ENCODE measurements at places on chromosomes 12 and 14. TPM values are rescaled to one million over a fixed set of nuclear protein-coding genes. Genes with fewer than 3 reads are reported as not detected.

The EXD2 gene
- polyA plus RNA-seq: 28.9 TPM

DNA sequence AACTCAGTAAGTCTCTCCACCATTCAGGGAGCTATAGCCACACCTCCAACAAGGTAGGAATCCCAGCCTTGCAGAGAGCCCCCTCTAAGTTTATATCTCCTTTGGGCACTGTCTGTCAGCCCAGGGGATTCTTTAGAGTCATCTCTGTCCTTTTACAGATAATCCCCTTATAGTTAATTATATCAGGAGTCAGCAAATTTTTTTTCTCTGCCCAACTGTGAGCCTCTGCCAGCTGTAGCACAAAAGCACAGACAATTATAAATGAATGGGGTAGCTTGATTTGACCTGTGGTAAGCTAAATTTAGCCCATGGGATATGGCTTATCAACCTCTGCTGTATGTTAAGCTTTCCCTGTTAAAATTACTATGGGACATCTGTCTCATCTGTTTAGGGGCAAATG lies 8.3 kb downstream of the CEP128 start:
- no peak for DNase-seq

The KCNK10 gene
- 0.24 TPM for polyA plus RNA-seq

The TAS2R30 gene
- 0.29 TPM for polyA plus RNA-seq

GRCh38 chr12:79764641-79765040 lies 73.9 kb upstream of the PAWR start:
- no peak for DNase-seq

DNA sequence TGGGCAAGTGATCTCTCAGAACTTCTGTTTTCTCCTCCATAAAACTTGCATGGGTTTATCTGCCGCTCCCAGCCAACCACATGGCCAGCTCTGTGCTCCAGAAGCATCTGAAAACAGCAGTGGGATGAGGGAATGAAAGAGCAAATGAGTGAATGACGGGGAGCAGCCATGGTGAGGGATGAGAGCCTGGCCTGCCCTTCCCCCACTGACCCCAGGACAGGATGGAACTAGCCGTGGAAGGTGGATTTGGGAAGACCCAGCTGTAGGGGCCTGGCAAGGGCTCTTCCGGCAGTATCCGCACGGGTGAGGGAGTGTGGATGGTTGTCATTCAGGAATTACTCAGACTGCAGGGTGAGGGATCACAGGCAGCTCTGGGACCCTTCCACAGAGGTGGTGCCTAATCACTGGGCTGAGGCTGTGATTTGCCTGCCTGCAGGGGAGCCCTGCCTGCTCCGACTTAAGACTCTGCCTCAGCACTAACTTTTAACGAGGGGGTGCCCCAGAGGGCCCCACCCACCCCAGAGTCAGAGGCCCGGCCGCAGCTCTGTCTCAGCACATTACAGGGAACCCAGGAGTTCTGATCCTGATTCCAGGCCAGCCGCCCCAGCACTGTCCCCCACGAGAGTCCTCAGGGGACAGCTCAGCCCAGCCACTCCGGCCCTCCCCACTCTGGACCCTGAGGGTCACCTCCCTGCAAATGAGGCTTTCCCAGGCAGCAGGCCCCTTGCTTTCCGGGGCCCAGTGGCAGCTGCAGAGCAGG lies 136.8 kb upstream of the C14orf180 start:
- no peak for DNase-seq

DNA sequence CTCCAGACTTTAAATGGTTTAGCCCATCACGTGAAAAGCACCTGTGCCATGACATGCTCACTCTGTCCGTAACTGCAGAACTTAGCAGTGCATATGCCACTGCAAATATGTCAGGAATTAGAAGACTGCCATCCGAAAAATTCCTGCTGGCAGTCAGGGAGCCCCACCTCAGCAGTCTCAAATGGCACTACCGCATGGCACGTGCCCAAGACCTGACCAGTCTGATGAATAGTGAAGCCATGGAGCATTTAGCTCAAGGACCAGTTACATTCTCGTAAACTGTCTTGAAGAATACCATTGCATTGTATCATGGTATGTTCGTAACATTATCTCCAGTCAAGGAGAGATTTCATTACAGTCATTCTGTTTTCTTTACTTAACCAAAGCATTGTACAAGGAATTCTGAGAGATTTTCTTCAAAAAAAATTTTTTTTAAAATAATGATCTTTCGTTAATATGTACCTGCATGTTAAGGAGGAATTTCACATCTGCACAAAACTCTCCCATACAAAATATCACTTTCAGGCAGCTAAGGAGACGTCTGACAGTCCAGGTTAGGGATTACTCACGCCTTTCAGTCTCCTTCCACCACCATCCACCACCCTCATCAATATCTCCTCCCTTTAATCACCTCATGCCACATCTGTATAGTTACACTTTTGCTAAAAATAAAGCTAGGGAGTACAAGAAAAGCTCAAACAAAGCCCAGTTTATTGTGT lies 138.5 kb downstream of the ANO2 start:
- DNase-seq: no peak

DNA sequence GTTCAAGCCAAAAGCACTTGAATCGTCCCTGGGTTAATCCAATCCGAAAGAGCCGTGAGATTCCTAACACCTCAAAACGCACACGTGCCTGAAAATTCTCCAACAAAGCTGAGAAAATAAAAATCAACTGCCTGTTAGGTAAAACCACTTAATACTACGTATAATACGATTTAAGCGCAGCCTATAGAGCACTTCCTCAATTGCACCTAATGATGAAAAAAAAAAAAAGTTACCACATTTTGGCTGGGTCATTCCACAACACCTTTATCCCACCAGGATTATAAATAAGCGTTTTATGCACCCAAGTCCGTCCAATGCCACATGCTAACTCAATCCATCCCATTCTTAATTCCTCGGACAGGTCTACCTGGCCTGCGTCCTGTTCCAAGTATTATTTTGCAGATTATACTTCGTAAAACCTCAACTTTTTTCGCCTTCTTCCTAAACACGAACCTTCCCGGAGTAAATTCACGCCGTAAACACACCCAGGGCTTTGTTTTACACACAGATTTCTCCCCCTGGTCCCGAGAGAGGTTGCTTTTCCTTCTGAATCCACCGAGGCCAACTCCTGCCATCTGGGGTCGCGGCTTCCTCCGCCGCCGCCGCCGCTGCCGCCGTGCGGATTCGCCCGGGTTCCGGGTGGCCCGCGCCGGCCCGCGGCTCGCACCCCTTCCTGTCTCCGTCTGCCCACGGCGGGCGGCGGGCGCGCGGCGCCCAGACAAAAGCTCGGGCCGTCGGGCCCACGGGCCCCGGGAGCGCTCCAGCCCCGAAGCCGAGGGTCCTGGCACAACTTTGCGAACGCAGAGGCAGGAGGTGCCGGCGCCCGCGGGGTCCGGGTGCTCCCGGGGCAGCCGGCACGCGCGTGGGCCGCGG lies 66.2 kb downstream of the RNF34 start:
- no peak for DNase-seq

DNA sequence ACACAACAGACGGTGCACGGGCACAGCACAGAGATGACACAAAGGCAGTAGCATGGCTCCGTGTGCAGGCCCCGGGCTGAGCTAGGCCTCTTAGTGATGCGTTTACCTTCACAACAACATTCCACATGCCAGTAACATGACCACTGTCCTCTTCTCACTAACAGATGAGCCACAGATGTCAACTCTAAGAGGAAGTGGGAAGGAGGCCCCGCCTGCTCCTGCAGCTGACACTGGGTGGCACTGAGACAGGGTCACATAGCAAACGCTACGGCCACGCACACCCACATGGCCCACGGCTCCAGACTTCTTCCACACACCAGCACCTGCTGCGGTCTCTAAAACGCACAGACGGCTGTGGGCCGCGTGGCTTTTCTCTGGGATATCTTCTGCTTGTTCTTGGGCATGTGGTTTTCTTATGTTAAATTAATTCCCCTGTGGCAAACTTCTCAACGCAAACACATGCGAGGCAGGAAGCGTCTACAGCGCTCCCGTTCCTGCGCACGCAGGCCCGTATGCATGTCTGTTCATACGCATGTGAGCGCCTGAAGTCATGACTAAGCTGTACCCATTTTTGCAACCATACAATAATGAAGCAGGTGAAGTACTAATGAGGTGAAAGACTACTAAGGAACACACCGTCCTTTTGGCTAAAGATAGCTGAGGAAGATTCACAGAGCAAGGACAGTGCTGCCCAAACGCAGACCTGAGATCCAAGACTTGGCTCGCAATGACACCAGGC lies 26.8 kb downstream of the AMN start:
- DNase-seq: no peak

DNA sequence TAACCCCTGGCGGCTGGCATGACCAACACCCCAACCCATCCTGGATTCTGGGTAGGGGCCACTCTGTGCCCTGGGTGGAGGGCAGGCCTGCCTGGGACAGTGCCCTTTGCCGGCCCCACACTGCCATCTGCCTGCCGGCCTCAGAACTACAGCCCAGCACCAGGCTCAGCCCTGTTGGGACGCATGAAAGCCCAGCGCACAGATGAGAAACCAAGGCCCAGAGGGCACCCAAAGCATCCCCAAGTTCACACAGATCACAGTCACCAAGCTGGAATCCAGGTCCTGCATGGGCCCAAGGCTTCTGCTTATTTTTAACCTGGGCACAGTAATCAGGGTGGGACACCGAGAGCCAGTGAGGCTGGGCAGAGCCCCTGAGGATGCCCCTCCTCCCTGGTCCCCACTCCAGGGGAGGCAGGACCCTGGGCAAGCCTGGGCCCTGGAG lies 26.2 kb downstream of the RFLNA start:
- no peak for DNase-seq

GRCh38 chr12:118287728-118288127 lies 85.0 kb downstream of the TAOK3 start:
- DNase-seq: no peak

GRCh38 chr14:64191756-64192155 lies 102.4 kb downstream of the ESR2 start:
- no peak for DNase-seq

The KRT83 gene
- polyA plus RNA-seq: not detected

The MLF2 gene
- 156 TPM for polyA plus RNA-seq

The LBHD2 gene
- polyA plus RNA-seq: not detected

DNA sequence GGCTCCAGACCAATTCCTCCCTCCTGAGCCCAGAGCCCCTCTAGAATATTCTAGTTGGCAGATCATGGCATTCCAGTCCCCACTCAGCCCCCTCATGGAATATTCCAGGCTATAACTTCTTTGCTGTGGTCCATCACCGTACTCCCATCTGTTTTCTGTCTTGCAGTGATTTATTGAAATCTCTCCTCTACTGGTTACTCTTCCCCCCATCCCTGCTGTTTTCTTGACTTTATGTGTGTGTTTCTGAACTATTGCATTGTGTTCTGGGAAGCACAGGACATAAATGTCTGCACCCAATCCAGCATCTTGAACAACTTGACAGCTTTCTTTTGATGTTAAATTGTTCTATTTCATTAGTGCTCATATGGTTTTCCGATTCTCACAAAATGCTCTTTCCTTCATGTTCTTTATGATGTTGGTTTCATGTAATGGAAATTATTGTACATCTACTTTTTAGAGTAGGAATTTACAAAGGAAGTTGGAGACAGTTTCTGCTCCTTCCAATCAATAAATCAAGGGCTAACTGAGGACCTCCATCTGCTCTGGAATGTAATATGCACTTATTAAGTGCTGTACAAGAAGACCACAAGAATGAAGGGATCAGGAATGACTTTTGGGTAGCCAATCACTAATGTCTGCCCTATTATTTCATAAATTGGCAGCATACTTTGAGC lies 26.3 kb downstream of the PDE6H start:
- DNase-seq: no peak

DNA sequence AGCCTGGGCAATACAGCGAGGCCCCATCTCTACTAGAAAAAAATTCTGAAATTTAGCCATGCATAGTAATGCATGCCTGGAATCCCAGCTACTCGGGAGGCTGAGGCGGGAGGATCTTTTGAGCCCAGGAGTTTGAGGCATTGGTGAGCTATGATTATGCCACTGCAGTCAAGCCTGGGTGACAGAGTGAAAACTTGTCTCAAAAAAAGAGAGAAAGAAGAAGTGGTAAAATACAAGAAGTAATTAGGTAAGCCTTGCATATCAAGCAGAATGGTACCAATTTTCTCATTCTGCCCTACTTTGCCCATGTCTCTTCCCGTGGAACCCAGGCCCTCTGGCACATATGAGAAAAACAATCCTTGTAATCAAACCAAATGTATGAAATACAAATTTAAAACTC lies 70.7 kb downstream of the SUSD6 start:
- DNase-seq: no peak

DNA sequence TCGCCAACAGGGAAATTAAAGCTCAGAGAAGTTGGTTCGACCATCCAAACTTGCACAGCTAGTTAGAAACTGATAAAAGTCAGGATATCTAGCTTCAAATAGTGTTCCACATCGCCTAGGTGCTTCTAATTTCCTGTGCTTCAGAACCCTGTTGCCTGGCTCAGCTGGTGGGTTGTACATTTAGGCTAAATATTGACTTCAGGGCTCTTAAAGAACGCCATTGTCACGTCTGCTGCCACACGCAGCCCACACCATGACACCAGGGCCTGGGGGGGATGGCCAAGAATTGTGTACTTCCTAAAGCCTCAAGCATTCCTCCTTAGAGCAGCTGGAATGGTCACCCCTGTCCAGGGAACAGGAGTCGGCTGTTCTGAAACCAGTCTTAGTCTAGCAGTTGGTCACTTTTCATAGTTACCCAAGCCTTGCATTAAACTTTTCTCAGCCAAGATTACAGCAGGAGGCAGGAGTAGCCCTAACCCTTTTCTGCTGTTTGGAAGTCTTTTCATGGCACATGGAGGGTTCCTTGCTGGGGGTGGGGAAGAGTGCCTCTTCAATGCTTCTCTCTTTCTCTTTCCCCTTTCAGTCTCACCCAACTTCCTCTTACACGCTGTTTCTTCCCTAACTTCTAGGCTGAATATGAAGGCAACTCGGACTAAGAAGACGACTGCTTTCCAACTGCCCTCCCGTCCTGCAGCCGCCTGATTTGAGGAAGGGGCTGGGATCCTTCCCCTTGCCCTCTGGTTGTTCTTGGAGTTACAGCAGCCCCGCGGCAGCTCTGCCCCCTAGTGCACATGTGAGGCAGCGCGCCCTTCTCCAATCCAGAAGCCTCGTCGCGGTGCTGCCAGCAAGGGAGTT lies 17.1 kb downstream of the FOS start:
- DNase-seq: peak; percentile 58

- DNase-seq: no peak
Measured at GRCh38 chr12:92533280-92533890, 169.4 kb upstream of the PLEKHG7 start.

GRCh38 chr12:123713823-123714585 lies 1.9 kb downstream of the ATP6V0A2 start:
- no peak for DNase-seq

GRCh38 chr12:50166799-50167048 lies 445 bp downstream of the CERS5 start:
- no peak for DNase-seq

The NEK9 gene
- polyA plus RNA-seq: 117 TPM

DNA sequence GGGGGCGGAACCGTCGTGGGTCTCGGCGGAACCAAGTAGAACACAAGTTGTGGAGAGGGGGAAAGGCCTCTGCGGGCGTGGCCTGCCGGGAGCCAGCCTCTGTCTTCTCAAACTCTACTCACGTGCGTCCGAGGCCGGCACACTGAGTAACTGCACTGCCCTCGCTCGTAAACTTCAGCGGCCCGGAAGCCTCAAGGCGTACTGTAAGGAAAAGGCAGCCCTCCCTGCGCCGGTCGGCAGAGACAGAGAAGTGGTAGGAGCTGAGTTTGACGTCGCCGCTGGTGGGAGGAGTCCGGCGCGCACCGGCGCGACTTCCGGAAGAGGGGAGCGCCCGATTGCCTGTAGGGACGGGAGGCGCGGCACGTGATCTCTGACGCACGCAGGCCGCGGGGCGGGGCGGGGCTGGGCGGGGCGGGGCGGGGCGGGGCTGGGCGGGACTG lies at the start of gene FBXO33:
Gene FBXO33 (minus strand): TSS at position 255 of the 440 bp plus-strand sequence. CDS start 271 bp downstream, outside the sequence.
- DNase-seq: peak; percentile 90

The ZNF10 gene
- 23.0 TPM for polyA plus RNA-seq

- DNase-seq: no peak
Measured at GRCh38 chr12:85509081-85509856, 229.2 kb downstream of the ALX1 start.
